ENCODE measurements at places on chromosomes 7 and 10. TPM values are rescaled to one million over a fixed set of nuclear protein-coding genes. Genes with fewer than 3 reads are reported as not detected.

The LIPM gene
- total RNA-seq: not detected

The CABCOCO1 gene
- not detected for total RNA-seq

The ASB15 gene
- total RNA-seq: not detected

The TRIM73 gene
- 9.3 TPM for total RNA-seq

The FGF8 gene
- total RNA-seq: not detected

The KEL gene
- total RNA-seq: 0.59 TPM

The SCART1 gene
- total RNA-seq: 7.3 TPM

- no peaks in the 10 kb centered on the region for H3K4me1 ChIP-seq
- H3K27me3 ChIP-seq: no peaks in the 10 kb centered on the region
- H3K27ac ChIP-seq: no peak overlapping the region
- no peaks in the 10 kb centered on the region for H3K36me3 ChIP-seq
- no peak for DNase-seq
- H3K4me3 ChIP-seq: no peak overlapping the region
Measured at GRCh38 chr10:11483201-11484148, 128.0 kb downstream of the USP6NL start.

GRCh38 chr10:29319205-29319781 is 30.4 kb downstream of the LYZL1 start:
- no peak overlapping the region for H3K4me3 ChIP-seq
- no peak overlapping the region for H3K27ac ChIP-seq
- H3K36me3 ChIP-seq: no peaks in the 10 kb centered on the region
- H3K4me1 ChIP-seq: no peaks in the 10 kb centered on the region

GRCh38 chr10:29667191-29667590 is 32.4 kb upstream of the SVIL start:
- H3K36me3 ChIP-seq: no peaks in the 10 kb centered on the region
- H3K4me3 ChIP-seq: no peak overlapping the region
- H3K4me1 ChIP-seq: peaks cover 3% of the 10 kb centered on the region

- peak; percentile 51 for DNase-seq
- peak within 1 kb of the TSS; percentile 83 for H3K27ac ChIP-seq
- H3K4me1 ChIP-seq: peaks cover 27% of the 10 kb centered on the region
- H3K36me3 ChIP-seq: peaks cover 33% of the 10 kb centered on the region
Measured at GRCh38 chr10:103451831-103452505, at the start of gene CALHM2. Gene CALHM2, minus strand, starts transcription at chr10:103452370. Its CDS starts 2,429 bp downstream, at chr10:103449941.

- no peaks in the 10 kb centered on the region for H3K36me3 ChIP-seq
- H3K4me3 ChIP-seq: no peak overlapping the region
- H3K4me1 ChIP-seq: no peaks in the 10 kb centered on the region
- no peak for DNase-seq
Measured at GRCh38 chr7:51778121-51778520, 461.5 kb upstream of the COBL start.

- no peak for DNase-seq
- no peak overlapping the region for H3K27ac ChIP-seq
- peaks cover 5% of the 10 kb centered on the region for H3K36me3 ChIP-seq
Measured at GRCh38 chr7:141674171-141674671, 27.7 kb downstream of the DENND11 start.

DNA sequence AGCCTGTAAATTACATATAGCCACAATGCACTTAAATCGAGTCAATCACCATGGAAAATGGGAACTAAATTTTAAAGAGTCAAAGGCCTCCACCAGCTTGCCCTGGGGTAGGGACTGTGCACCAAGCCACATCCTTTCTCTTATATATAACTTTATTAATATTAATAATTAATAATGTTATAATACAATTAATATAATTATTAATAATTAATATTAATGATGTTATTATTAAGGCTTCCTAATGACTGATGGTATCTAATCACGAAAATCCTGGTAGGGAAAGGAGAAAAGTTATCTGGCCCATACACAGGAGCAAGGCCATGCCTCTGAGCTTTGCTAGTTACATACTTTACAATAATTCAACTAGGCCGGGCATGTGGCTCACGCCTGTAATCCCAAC is 67.2 kb upstream of the DGKI start:
- H3K27me3 ChIP-seq: no peaks in the 10 kb centered on the region
- no peak for DNase-seq
- H3K4me3 ChIP-seq: no peak overlapping the region
- peaks cover 65% of the 10 kb centered on the region for H3K36me3 ChIP-seq
- H3K27ac ChIP-seq: no peak overlapping the region

DNA sequence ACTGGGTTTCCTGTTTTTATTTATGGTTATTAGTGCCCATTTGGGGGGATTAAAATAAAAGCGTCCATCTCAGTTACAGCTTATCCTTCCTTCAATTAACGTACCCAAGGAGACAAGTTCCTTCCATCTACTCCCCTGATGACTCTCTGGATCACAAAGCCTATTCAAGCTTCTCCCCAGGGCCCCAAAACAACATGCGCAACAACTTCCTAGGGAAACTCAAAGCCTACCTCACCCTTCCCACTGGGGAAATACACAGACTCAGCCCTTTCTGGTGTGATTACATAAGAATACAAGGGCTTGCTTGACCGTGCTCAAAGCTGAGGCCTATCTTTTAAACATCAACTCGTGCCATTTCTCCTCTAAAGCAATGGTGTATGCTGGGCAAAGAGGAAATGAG is 112.4 kb downstream of the CDK6 start:
- peak overlapping the region; percentile 22 for H3K27ac ChIP-seq
- no peak for DNase-seq
- no peak overlapping the region for H3K4me3 ChIP-seq
- H3K4me1 ChIP-seq: peaks cover 35% of the 10 kb centered on the region
- H3K36me3 ChIP-seq: no peaks in the 10 kb centered on the region

DNA sequence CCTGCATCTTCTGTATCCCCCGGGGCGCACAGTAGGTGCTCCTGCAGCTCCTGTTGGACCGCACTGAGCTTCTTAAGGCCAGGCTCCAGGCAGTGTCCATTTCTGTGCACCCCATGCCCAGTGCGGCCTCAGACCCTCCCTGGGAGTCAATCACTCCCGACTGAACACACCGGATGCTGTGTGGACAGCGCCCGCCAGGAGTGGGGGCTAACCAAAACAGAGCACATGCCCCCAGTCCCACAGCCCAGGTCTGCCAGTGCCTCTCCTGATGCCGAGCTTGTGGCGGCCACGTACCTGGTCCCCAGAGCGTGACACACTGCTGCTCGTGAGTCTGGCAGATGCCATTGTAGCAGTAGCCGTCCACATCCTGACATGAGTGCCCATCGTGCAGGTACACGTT is 168.1 kb downstream of the FANK1 start:
- H3K4me1 ChIP-seq: peaks cover 5% of the 10 kb centered on the region
- no peaks in the 10 kb centered on the region for H3K27me3 ChIP-seq
- H3K27ac ChIP-seq: no peak overlapping the region

DNA sequence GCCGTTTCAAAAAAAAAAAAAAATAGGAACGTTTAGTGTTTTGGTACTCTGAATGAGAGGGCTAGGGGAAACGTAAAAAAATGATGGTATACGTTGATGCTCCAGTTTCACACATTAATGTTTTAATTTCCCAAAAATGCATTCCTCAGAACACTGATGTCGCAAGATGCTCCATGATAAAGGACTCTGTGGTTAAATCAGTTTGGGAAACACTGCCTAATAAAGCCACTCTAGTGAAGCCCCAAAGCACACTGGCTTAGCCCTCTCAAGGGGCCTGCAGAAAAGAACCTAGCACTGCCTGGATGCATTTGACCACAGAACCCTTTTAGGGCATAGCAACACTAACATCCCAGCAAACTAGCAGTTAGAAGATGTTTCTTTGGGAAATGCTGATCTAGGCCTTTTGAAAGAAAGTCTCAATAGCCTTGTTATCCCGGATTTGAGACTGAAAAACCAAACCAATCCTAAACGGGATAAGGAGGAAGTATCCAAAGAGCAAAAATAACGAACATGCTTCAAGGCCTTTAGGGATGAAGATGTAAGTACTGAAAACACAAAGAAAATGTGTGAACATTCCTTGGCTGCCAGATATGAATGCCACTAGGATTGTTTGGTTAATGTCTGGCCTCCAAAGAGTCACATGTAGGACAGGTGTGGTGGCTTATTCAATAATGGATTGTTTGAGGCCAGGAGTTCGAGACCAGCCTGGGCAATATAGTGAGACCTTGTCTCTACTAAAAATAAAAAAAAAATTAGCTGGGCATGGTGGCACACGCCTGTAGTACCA is 11.0 kb downstream of the DLG5 start:
- H3K4me1 ChIP-seq: no peaks in the 10 kb centered on the region
- H3K36me3 ChIP-seq: no peaks in the 10 kb centered on the region
- DNase-seq: no peak
- no peak overlapping the region for H3K27ac ChIP-seq

- no peaks in the 10 kb centered on the region for H3K36me3 ChIP-seq
- no peak overlapping the region for H3K4me3 ChIP-seq
- H3K27ac ChIP-seq: no peak overlapping the region
- no peaks in the 10 kb centered on the region for H3K27me3 ChIP-seq
- no peaks in the 10 kb centered on the region for H3K4me1 ChIP-seq
- no peak for DNase-seq
Measured at GRCh38 chr7:45215601-45216062, 58.0 kb downstream of the RAMP3 start.

- H3K4me3 ChIP-seq: no peak overlapping the region
- no peak overlapping the region for H3K27ac ChIP-seq
- no peak for DNase-seq
- H3K36me3 ChIP-seq: no peaks in the 10 kb centered on the region
- no peaks in the 10 kb centered on the region for H3K27me3 ChIP-seq
- no peaks in the 10 kb centered on the region for H3K4me1 ChIP-seq
Measured at GRCh38 chr7:101466871-101467270, 104.2 kb downstream of the COL26A1 start.

GRCh38 chr10:131245475-131246059 is 66.0 kb downstream of the TCERG1L start:
- H3K4me1 ChIP-seq: no peaks in the 10 kb centered on the region
- H3K27me3 ChIP-seq: no peaks in the 10 kb centered on the region
- H3K36me3 ChIP-seq: no peaks in the 10 kb centered on the region
- no peak for DNase-seq
- H3K4me3 ChIP-seq: no peak overlapping the region

DNA sequence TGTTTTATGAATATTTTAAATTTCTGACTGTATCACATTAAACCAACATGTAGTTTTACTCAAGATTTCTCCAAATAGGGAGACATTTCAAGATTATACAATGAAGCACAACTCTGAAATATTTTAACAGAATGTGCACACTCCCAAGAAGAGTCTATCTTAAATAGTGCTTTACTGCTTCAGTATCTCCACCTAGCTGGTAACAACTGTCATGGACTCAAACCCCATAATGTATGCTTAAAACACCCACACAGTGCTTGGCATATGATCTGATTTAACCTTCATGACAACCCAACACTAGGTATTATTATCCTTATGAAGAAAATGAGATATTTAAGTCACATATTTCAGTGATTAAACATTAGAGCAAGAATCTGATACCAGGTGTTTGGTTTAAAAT is 45.9 kb downstream of the ASZ1 start:
- DNase-seq: no peak
- no peak overlapping the region for H3K4me3 ChIP-seq
- no peaks in the 10 kb centered on the region for H3K4me1 ChIP-seq
- H3K27ac ChIP-seq: no peak overlapping the region
- no peaks in the 10 kb centered on the region for H3K27me3 ChIP-seq

- no peaks in the 10 kb centered on the region for H3K27me3 ChIP-seq
- no peak overlapping the region for H3K27ac ChIP-seq
- no peaks in the 10 kb centered on the region for H3K4me1 ChIP-seq
- DNase-seq: no peak
- H3K36me3 ChIP-seq: no peaks in the 10 kb centered on the region
Measured at GRCh38 chr10:34024693-34025425, 690.4 kb upstream of the NRP1 start.

DNA sequence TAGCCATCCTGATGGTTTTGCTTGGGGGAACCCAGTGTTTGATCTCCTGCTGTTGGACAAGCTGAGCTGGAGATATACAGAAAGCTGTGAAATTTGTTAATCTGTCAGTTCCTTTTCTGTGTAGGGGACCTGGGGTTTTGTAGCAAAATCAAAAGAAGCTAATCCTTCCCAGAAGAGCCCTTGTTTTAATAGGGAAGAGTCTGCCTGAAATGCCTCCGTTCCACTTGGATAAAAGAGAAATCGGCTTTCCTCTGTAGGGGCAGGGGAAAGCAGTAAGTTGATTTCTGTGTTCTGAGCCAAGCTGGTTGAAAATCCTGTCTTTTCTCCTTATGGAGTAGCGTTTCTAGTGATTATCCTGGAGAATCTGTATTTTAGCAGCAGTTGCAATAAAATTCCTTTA is 472.6 kb downstream of the SORCS3 start:
- no peak overlapping the region for H3K27ac ChIP-seq
- no peak overlapping the region for H3K4me3 ChIP-seq
- no peaks in the 10 kb centered on the region for H3K4me1 ChIP-seq
- DNase-seq: no peak
- H3K27me3 ChIP-seq: no peaks in the 10 kb centered on the region
- no peaks in the 10 kb centered on the region for H3K36me3 ChIP-seq

DNA sequence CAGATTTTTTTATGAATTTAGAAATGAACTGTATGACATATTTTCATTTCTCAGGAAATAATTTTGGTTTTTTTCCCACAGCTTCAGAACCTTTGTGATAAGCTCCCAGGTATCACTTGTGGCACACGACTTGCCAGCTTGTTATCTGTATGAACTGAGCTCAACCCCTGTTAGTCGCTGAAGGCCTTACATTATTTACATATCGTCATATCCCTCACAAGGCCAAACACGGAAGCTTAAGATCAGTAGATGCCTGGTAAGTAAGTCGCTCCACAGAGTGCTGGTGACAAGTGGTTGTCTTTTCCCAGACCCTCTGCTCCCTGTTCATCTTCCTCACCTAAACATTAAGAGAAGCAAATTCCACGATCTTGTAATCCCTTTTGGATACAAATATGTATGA is 55.2 kb downstream of the RAPGEF5 start:
- no peaks in the 10 kb centered on the region for H3K4me1 ChIP-seq
- H3K4me3 ChIP-seq: no peak overlapping the region
- H3K27me3 ChIP-seq: no peaks in the 10 kb centered on the region
- DNase-seq: no peak

DNA sequence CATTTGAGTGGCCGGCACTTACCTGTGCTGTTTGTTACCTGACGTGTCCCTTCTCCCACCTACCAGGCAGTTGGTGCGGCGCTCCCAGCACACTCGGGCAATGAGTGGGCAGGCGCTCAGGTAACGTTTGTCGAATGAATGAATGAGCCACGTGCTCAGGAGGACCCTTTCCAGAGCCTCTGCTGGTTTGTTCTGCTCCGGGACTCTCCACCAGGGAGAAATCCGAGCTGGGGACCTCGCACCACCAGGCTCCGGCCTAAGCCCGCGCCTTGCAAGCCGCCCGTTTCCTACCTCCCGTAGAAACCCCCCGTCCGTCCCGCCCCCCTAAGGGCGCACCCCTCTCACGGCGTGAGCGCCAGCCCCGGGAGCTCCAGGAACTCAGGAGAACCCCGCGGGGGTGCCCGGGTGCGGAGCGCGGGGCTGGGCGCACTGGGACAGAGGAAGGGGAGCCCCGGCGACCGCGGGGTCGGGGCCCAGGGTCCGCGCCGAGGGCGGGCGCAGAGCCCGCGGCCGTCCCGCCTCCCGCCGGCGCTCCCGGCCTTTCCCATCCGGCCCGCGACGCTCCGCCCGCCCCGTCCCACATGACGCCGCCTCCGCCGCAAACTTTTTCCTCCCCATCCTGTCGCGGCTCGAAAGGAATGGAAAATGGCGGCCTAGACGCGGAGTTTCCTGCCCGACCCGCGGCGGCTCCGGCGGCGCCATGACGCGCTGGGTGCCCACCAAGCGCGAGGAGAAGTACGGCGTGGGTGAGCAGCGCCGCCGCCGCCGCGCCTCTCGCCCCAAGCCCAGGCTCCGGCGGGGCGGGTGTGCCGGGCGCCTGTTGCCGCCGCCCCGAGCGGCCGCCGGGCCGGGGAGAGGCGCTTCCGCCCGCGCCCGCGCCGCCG is at the start of gene DOCK1:
Gene DOCK1, plus strand, starts transcription at position 611 of the 884 bp plus-strand sequence. Its CDS starts 90 bp downstream, at position 701.
- no peaks in the 10 kb centered on the region for H3K36me3 ChIP-seq
- peak within 1 kb of the TSS; percentile 71 for H3K4me3 ChIP-seq
- peak within 1 kb of the TSS; percentile 61 for H3K27ac ChIP-seq

GRCh38 chr7:28272461-28272877 is 91.9 kb upstream of the JAZF1 start:
- no peaks in the 10 kb centered on the region for H3K4me1 ChIP-seq
- DNase-seq: peak; percentile 48
- H3K4me3 ChIP-seq: no peak overlapping the region
- H3K27me3 ChIP-seq: no peaks in the 10 kb centered on the region
